Thoracic aorta (tissue), 2 donors: ENCODE measurements at places on chromosomes 6 and 20.

DNA sequence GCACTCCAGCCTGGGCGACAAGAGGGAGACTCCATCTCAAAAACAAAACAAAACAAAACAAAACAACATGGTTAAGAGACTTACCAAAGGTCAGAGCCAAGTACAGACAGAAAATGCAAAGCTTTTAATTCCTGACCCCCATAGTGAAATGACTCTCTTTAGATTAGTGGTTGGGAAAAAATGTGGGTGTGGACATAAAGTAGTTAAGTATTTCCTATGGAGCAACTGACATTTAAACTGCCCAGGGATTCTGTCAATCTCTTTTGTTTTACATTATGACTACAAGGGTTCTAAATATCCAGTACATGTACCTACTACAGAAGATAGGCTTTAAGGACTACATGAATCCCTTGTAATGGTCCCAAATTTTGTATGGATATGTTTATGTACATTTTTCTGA is 75.1 kb downstream of the IRAK1BP1 start:
- peaks cover 40% of the 10 kb centered on the region for H3K36me3 ChIP-seq
- H3K4me1 ChIP-seq, result no peaks in the 10 kb centered on the region
- H3K4me3 ChIP-seq, result no peak overlapping the region
- no peak overlapping the region for H3K27ac ChIP-seq
- H3K27me3 ChIP-seq, result no peaks in the 10 kb centered on the region
- DNase-seq, result no peak

DNA sequence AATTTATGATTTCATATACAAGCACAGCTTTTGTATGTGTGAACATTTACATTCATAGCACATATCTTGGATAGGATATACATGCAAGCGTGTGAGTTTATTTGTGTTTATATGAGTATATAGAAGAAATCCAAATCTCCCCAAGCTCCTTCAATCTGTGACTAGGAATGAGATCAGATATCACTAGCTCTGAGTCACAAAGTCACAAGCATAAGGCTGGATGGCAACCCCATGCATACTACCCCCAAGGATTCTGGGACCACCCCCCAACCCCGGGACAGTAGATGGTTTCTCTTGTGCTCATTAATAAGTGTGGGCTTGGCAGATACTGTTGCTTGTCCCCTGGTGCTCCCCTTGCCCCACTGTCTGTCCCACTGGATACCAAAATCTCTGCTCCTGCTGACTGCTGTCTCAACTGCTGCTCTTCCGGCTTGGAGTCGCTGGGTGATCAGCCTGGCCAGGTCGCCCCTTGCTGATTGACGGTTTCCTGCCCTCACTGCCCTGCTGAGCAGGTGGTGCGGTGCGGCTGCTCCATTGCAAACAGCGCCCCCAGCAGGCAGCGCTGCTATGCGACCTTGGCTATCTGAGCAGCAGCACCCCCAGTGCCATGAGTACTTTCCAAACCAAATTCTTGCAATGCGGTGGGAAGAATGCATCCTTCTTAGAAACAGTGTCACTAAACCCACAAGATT is 279.4 kb downstream of the CD83 start:
- no peak for DNase-seq
- H3K27ac ChIP-seq, result no peak overlapping the region
- H3K4me1 ChIP-seq, result no peaks in the 10 kb centered on the region
- no peak overlapping the region for H3K4me3 ChIP-seq

DNA sequence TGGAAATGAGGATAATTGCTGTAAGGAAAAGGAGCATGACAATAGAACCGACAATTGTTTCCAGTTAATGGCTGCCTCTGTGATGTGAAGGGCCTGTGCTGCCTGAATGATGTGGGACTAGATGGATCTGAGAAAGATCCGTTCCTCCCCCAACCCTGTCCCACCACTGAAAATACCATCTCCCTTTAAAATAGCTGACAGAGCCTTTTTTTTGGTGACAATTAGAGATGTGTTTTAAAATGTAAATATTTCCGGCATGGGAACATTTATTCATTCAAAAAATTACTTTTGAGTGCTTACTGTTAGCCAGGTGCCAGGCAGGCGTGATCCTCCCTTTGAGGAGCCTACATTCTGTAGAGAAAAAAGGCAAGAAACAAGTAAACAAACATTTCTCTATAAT is 72.4 kb upstream of the SUPT3H start:
- H3K4me3 ChIP-seq, result no peak overlapping the region
- H3K4me1 ChIP-seq, result peaks cover 17% of the 10 kb centered on the region
- DNase-seq, result no peak
- H3K36me3 ChIP-seq, result no peaks in the 10 kb centered on the region

DNA sequence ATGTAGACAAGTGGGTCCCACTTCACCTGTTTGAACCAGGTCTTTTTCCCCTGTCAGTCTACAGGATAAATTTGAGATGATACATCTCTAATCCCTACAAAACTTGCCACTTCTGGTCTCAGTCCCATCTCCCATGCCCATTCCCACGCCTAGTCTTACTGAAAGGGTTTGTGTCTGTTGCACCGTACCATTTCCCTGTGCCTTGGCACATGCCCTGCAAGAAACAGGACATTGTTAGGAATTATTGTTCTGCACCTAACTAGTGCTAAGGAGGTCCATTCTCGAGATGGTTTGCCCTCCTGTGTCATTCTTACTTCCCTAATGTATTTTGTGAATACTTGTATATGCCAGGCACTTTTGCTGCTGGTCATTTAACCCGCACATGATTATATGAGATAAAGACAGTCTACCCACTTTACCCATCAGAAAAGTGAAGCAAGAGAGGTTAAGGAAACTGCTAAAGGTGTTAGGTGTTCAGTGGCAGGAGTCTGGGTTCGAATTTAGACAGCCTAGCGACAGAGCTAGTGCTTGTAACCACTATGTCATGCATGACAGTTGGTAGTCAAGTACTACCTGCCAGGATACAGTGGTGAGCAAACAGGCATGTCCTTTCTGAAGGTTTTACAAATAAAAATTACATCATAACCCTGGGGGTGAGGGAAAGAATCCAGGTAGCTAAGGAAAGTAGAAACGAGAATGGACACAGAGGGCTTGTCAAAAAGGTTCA is 12.7 kb downstream of the FAM217A start:
- no peaks in the 10 kb centered on the region for H3K27me3 ChIP-seq
- H3K4me3 ChIP-seq, result no peak overlapping the region
- DNase-seq, result no peak
- H3K36me3 ChIP-seq, result peaks cover 18% of the 10 kb centered on the region
- no peaks in the 10 kb centered on the region for H3K4me1 ChIP-seq

DNA sequence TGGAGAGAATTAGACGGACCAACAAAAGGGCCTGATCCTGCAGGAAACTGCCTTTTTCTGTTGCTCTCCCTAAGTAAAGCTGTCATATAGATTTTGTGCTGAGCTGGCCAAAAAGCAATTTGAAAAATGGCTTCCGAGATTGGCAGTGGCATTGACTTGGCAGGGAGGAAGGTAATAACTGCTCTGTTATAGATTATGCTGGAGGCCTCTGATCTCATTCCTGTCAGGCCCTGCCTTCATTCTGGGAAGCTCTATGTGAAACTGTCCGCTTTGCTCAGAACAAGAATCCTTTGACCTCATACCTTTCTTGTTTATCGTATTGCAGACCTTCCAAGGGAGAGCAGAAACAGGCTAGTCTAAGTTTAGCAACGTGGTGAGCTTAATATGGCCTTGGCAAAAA is 234.4 kb downstream of the PHACTR1 start:
- no peak overlapping the region for H3K27ac ChIP-seq
- H3K4me1 ChIP-seq, result peaks cover 8% of the 10 kb centered on the region
- no peak overlapping the region for H3K4me3 ChIP-seq
- no peaks in the 10 kb centered on the region for H3K36me3 ChIP-seq

- H3K4me1 ChIP-seq, result no peaks in the 10 kb centered on the region
- H3K36me3 ChIP-seq, result no peaks in the 10 kb centered on the region
- no peaks in the 10 kb centered on the region for H3K27me3 ChIP-seq
Measured at GRCh38 chr6:132789396-132789776, 9.1 kb downstream of the SLC18B1 start.

GRCh38 chr6:144036064-144036834 is 28.2 kb upstream of the PLAGL1 start:
- no peak overlapping the region for H3K27ac ChIP-seq
- no peak for DNase-seq
- no peaks in the 10 kb centered on the region for H3K4me1 ChIP-seq
- H3K4me3 ChIP-seq, result peak overlapping the region; percentile 66

- no peak overlapping the region for H3K4me3 ChIP-seq
- DNase-seq, result no peak
- peaks cover 57% of the 10 kb centered on the region for H3K4me1 ChIP-seq
Measured at GRCh38 chr6:84057908-84058307, 24.3 kb downstream of the MRAP2 start.

DNA sequence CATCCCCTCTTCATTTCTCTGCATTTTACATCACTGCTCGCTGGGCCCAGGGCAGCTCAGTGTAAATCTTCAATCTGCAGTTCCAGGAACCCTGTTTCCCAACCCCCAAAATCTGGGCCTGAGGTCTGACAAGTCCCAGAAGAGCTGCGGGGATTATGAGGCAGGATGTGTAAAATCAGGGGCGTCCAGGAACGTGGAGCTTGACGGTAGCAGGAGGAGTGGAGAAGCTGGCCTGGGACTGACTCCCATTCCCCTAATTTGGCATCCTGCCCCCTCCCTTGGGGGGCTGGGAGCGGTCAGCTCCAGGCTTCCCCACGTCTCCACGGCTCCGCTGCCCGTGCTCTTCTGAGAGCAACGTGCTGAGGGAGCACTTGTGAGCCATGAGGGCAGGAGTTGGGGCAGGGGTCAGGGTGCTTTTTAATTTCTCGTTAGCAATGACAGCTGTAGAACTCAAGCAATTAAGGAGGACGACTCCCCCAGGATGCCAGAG is 23.4 kb upstream of the VEGFA start:
- H3K4me1 ChIP-seq, result no peaks in the 10 kb centered on the region
- H3K27me3 ChIP-seq, result no peaks in the 10 kb centered on the region
- no peak overlapping the region for H3K27ac ChIP-seq
- DNase-seq, result no peak
- H3K4me3 ChIP-seq, result no peak overlapping the region

DNA sequence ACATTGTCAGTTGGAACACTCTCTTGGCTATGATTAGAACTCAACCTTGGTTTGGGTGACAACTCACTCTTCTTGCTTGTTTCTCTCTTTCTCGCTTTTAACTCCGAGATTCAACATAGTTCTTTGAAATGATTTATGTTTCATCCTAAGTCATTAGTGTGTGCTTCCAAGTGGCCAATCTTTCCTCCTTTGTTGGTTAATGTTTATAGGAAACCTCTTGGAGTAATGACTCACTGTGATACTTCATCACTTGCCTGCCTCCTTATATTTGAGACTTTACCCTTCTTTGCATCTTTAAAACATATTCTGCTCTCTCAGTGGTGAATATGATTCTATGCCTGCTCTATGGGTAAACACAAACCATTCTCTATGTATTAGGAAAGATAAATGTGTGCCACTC is 279.7 kb upstream of the FLRT3 start:
- no peaks in the 10 kb centered on the region for H3K27me3 ChIP-seq
- no peaks in the 10 kb centered on the region for H3K36me3 ChIP-seq
- no peak overlapping the region for H3K4me3 ChIP-seq
- DNase-seq, result no peak
- H3K27ac ChIP-seq, result no peak overlapping the region
- H3K4me1 ChIP-seq, result no peaks in the 10 kb centered on the region

DNA sequence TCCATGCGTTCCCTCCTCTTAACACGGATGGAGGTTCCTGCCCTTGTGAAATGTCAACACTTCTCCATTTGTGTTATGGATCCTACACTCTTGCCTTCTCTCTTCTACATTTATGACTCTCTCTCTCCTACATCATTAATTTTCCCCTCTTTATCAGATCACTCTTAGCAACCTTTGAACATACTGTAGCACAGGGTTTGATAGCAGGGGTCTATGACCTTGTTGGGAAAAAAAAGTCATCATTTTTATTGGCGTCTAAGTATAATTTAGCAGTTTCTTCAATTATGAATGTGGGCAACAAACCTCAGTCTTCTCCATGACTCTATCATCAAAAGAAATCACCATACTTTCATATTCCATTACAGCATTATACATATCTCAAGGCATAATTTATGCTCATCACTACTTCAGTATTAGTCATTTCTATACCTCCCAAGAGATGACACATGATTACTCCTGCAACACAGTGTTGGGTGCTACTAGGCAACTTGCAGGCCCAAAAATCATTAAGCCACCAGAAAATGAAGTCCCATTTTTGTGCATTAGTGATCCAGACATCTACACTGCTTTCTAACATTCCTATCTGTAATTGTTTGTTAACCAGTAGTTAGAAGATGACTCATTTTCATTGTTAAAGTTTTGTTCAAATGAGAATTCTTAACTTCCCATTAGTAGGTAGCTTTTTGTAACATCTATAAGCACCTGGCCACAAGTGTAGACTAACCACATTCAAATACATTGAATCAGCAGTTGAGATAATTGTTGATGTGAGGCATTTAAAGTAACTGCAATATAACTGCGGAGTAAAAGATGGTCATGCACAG is 9.5 kb downstream of the CYP39A1 start:
- H3K4me3 ChIP-seq, result no peak overlapping the region
- H3K36me3 ChIP-seq, result no peaks in the 10 kb centered on the region
- H3K27me3 ChIP-seq, result no peaks in the 10 kb centered on the region
- no peak overlapping the region for H3K27ac ChIP-seq

- no peaks in the 10 kb centered on the region for H3K27me3 ChIP-seq
- no peaks in the 10 kb centered on the region for H3K4me1 ChIP-seq
- H3K4me3 ChIP-seq, result peak overlapping the region; percentile 31
- no peak for DNase-seq
- no peaks in the 10 kb centered on the region for H3K36me3 ChIP-seq
Measured at GRCh38 chr6:128479048-128479666, 41.2 kb downstream of the PTPRK start.

- H3K4me3 ChIP-seq, result no peak overlapping the region
- H3K36me3 ChIP-seq, result peaks cover 4% of the 10 kb centered on the region
- H3K27me3 ChIP-seq, result no peaks in the 10 kb centered on the region
- peaks cover 19% of the 10 kb centered on the region for H3K4me1 ChIP-seq
- H3K27ac ChIP-seq, result no peak overlapping the region
Measured at GRCh38 chr6:53924821-53925422, 130.1 kb downstream of the LRRC1 start.

DNA sequence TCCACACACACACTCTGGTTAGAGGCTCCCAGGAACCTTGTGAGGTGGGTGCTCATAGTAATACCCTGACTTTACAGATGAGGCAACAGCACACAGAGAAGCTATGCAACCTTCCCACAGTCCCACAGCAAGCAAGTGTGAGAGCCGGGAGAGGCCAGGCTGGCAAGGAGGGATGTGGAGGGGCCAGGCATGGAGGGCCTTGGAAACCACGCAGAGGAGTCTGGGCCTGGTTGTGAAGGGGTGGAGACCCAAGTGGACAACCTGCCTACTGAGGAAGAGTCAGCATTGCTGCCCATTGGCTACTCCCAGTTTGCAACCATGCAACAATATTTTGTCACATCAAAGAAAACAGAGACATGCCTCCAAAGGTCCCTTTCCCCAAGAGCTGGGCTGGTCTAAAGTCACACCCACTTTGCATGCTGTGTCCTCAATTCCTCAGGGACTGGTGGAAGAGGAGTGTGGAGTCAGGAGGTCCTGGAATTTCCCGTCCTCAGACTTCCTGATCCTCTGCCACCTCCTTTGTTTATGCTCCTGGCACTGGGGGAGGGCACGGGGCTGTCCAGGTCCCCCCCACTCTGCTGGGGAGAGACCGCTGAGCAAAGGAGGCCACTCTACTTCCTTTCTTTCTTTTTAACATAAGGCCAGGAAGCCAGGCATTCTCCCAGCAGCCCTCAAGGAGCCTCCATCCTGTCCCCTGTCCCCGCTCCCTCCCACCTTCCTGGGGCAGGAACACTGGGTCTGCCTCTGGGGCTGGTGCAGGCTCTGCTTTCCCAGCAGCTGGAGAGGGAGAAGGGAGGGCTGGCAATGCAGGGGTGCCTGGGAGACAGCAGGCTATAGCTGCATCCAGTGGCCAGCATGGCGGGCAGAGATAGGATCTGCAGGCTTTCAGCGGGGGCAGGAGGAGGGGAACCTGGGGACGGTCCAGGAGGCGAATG is 68.3 kb downstream of the NOL4L start:
- no peak for DNase-seq
- H3K4me3 ChIP-seq, result no peak overlapping the region
- no peaks in the 10 kb centered on the region for H3K36me3 ChIP-seq
- no peaks in the 10 kb centered on the region for H3K4me1 ChIP-seq
